ENCODE measurements at places on chromosomes 11 and 22.

- DNase-seq = no peak
- H3K27me3 ChIP-seq = peaks cover 4% of the 10 kb centered on the region
- H3K36me3 ChIP-seq = no peaks in the 10 kb centered on the region
- no peaks in the 10 kb centered on the region for H3K4me1 ChIP-seq
Measured at GRCh38 chr11:124152770-124153407, 30.3 kb upstream of the OR10D3 start.

DNA sequence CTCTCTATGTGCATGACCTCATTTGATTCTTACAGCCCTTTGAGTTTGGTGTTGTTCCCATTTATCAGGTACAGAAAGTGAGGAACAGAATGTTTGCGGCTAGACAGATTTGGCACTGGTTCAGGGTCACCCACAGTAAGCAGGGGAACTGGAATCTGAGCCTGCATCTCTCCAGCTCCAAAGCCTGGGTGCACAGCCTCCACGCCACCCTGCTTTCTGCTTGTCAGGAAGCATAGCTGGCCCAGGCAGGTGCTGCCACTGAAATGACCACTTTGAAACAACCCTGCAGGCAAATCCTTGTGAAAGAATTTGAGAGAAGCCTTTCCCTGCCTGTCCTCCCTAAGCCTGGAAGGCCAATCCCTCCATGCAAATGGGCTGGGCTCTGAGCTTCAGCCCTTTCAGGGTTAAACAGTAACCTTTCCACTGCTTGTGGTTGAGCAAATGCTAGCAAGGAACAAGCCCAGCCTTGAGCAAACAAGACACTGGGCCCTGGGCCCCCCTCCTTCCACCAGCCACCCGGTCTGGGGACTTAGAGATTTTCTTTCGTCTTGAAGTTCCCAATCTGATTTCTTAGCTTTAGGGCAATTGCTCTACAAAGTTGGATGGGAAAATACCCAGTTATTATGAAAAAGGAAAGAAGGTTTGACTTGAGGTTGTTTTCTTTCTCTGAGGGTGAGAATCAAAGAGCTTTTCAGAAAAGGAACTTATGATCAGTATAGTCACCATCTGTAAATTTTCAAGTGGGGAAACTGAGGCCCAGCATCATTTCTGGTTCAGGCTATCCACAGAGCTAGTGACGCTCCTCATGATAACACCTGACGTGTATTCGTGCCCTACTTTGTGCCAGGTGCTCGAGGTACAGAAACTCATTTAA lies 19.4 kb downstream of the EHF start:
- H3K36me3 ChIP-seq = peaks cover 2% of the 10 kb centered on the region
- no peak overlapping the region for H3K27ac ChIP-seq
- peaks cover 55% of the 10 kb centered on the region for H3K27me3 ChIP-seq
- H3K4me3 ChIP-seq = no peak overlapping the region
- no peak for DNase-seq

DNA sequence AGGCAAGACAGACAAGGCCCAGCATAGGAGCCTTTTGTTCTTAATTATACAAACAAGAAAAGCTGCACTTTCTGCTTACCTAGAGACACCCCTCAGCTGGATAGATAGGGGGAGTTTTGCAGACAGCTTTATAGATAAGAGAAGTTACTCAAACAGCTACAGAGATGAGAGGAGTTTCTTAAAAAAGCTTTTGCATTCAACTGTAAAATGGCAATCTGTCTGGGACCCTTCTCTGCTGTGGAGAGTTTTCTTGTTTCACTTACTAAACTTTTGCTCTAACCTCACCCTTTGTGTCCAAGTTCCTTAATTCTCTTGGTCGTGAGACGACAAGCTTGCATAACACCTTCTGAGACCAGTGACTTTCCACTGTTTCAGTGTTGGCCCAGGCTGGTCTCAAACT lies 103.8 kb upstream of the CHORDC1 start:
- H3K4me3 ChIP-seq = no peak overlapping the region
- DNase-seq = no peak
- H3K27ac ChIP-seq = no peak overlapping the region
- no peaks in the 10 kb centered on the region for H3K36me3 ChIP-seq
- no peaks in the 10 kb centered on the region for H3K27me3 ChIP-seq
- H3K4me1 ChIP-seq = no peaks in the 10 kb centered on the region

GRCh38 chr11:78791254-78791653 lies 216.6 kb upstream of the NARS2 start:
- H3K36me3 ChIP-seq = no peaks in the 10 kb centered on the region
- no peak for DNase-seq
- H3K4me3 ChIP-seq = no peak overlapping the region
- H3K4me1 ChIP-seq = no peaks in the 10 kb centered on the region
- H3K27me3 ChIP-seq = no peaks in the 10 kb centered on the region
- no peak overlapping the region for H3K27ac ChIP-seq

DNA sequence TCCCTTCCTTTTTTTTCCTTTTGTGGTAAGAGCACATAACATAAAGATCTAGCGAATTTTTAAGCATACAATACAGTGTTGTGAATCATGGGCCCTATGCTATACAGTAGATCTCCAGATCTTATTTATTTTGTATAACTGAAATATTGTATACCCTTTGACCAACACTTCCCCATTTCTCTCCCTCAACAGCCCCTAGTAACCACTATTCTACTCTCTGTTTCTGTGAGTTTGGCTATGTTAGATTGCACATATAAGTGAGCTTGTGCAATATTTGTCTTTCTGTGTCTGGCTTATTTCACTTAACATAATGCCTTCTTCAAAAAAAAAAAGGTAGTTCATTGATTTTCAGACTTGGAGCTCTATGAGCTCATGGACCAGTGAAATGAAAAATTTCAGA lies 180.5 kb downstream of the C11orf91 start:
- no peak for DNase-seq
- H3K4me1 ChIP-seq = peaks cover under 1% of the 10 kb centered on the region
- H3K27ac ChIP-seq = no peak overlapping the region
- peaks cover 26% of the 10 kb centered on the region for H3K27me3 ChIP-seq
- H3K36me3 ChIP-seq = no peaks in the 10 kb centered on the region

- H3K36me3 ChIP-seq = no peaks in the 10 kb centered on the region
- no peak overlapping the region for H3K4me3 ChIP-seq
- H3K27ac ChIP-seq = no peak overlapping the region
- DNase-seq = no peak
Measured at GRCh38 chr22:49291781-49292180, 535.9 kb downstream of the BRD1 start.

GRCh38 chr11:79592824-79593223 lies 152.0 kb upstream of the TENM4 start:
- no peaks in the 10 kb centered on the region for H3K4me1 ChIP-seq
- no peaks in the 10 kb centered on the region for H3K36me3 ChIP-seq
- H3K27ac ChIP-seq = no peak overlapping the region
- H3K27me3 ChIP-seq = no peaks in the 10 kb centered on the region

DNA sequence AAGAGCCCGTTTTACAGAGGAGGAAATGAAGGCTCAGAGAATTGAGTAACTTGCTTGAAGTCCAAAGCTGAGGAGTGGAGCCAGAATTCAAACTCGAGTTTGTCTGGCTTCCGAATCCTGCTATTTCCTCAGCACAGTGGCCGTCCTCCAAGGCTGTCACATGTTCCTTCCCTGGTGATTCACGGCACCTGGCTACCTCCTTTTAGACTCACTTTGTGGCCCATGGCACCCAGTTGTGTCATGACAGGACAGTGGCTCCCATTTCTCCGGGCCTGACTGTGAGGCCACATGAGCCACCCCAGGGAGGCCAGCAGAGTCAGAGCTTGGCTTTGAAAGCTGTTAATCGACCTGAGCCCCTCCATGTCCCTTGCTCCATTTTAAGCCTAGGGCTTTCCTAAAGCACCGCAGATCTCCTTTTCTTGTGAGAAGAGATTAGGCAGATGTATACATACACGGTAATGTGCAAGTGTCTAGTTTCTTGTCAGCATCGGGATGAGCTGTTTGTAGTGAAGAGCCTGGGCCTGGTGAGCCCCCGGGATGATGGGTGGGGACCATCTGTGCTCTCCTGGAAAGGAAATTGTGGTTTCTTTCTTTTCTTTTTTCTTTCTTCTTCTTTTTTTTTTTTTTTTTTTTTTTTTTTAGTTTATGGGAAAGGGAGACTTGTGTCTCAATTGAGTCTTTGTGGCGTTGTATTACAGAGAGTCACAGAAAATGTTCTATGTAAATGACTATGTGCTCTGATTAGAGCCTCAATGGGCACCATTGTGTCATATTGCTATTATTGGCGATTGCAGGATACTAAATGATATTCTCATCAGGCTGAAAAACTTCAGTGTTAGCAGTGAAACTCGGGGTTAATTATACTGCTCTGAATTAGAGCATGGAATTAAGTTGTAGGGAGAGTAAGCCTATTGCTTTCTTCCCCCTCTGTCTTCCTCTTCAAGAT lies 54.8 kb downstream of the PTPRJ start:
- H3K4me3 ChIP-seq = no peak overlapping the region
- no peak for DNase-seq
- H3K27me3 ChIP-seq = no peaks in the 10 kb centered on the region
- H3K27ac ChIP-seq = peak overlapping the region; percentile 5

GRCh38 chr22:24021304-24021703 lies 10.2 kb downstream of the CABIN1 start:
- H3K36me3 ChIP-seq = peaks cover 45% of the 10 kb centered on the region
- H3K27ac ChIP-seq = no peak overlapping the region
- peaks cover 20% of the 10 kb centered on the region for H3K4me1 ChIP-seq
